H9 (cell line): ENCODE measurements at places on chromosomes 6 and 20. TPM values are rescaled to one million over a fixed set of nuclear protein-coding genes. Genes with fewer than 3 reads are reported as not detected.
A peak's percentile ranks its signal among the peaks of the same experiment; 100 is the strongest.

LY86 gene
- total RNA-seq = not detected in 2 replicates

SLC24A3 gene
- total RNA-seq = 0.83 and 1.1 TPM in 2 replicates

SLC22A7 gene
- not detected in 2 replicates for total RNA-seq

DDX43 gene
- 0.33 TPM in 1 of 2 replicates, not detected in the other for total RNA-seq

DCDC2 gene
- 0.57 and 0.59 TPM in 2 replicates for total RNA-seq

FGD2 gene
- total RNA-seq = 0.09 and 0.13 TPM in 2 replicates

DNA sequence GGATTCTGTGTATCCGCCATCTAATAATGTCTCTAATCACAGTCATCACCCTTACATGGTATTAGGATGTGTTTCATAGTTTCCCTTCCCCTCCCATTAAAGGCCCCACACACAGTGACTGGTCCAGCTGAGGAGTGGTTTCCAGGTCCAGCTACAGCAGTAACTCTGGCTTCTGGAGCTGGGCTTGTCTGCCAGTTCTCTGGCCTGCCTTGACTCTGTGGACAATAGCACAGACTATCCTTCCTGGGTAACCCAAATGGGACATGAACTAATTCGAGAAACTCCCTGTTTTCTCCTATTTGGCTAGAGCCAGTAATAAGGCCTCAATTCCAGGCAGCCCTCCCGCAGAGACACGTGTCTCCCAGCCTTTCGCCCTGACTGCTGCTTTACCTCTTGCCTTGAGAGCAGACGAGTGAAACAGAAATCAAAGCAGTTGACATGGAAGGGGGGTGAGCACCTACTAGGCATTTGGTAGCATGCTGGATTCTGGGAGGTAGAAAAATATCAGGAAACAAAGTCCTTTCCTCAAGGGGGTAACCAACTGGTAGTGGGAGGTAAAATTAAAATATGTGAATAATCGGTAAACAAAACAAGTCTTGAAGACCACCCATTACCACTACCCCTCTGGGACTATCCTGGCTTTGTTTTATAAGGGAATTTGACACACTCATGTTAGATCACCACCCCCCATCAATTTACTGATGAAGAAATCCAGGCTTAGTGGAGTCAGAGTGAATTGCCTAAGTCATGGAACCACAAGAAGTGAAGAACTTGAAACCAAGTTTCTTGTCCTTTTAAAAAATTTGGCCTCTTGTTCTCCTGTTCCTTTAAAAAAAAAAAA, 1.2 kb downstream of the TRAF3IP2 start:
- peaks cover 4% of the 10 kb centered on the region; the same call in 1 of the 2 replicates for H3K4me1 ChIP-seq
- peak overlapping the region; percentile 80 for H3K4me3 ChIP-seq
- DNase-seq = no peak
- no peaks in the 10 kb centered on the region for H3K27me3 ChIP-seq
- no peak overlapping the region for H3K27ac ChIP-seq
- H3K36me3 ChIP-seq = no peaks in the 10 kb centered on the region

DNA sequence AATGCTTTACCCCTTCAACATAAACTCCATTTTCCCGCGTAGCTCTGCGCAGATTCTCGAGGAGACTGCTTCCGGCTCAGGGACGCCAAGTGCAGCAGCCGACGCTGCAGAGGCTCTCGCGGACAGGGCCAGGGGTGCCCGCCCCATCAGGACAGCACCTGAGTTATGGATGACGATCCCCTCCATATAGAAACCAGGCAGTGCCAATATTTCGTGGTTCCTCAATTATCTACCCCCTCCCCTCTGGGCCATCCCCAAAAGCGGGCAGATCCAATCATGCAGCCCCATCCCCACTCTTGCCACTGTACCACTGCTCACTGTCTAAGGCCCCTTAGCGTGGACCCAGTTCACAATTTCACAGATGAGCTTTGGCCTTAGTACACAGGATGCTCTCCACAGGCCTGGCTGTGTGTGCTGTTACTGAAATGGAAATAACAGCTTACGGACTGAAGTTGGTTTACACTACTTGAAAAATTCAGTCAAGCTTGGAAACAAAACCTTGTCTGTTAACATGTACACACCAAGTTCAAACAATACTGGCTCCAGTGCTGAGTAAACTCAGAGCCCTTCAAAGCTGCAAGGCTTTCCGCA, 74.5 kb downstream of the DACT2 start:
- no peaks in the 10 kb centered on the region for H3K36me3 ChIP-seq
- no peak for DNase-seq
- H3K4me1 ChIP-seq = no peaks in the 10 kb centered on the region
- H3K4me3 ChIP-seq = no peak overlapping the region

DNA sequence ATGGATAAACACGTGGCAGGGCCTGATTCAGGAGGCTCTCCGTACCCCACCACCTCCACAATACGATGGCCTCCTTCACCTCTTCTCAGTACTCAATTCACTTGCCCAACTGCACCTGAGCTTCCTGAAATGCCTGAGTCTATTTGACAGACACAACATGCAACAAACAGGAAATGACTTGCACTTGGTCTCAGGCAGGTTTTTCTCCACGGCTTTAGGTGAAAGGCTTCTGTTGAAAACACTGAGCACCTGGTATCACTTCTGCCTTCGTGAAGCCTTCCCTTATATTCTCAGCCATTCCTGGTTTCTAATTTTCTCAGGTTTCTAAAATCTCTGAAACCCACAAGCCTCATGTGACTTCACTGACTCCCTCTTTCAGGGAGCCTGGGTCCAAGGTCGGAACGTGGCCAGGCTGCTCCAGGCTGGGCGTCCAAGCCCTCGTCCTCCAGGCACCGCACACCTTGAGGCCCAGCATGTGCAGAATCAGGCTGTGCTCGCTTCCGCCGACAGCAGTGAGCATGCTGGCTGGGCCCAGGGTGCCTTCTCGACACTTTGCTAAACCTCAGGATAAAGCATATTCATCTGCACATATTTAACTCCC, 34.7 kb downstream of the TAF4 start:
- H3K27ac ChIP-seq = no peak overlapping the region
- H3K4me1 ChIP-seq = 0 out of 2 replicates have a peak, but pooled peaks cover 3% of the 10 kb centered on the region
- no peak overlapping the region for H3K4me3 ChIP-seq
- no peaks in the 10 kb centered on the region for H3K27me3 ChIP-seq
- DNase-seq = no peak

GRCh38 chr6:154538640-154539191, 28.2 kb upstream of the CNKSR3 start:
- H3K4me1 ChIP-seq = peaks cover 7% of the 10 kb centered on the region; the same call in 1 of the 2 replicates
- H3K27me3 ChIP-seq = no peaks in the 10 kb centered on the region; the same call in 1 of the 2 replicates
- H3K4me3 ChIP-seq = no peak overlapping the region
- no peaks in the 10 kb centered on the region for H3K36me3 ChIP-seq

DNA sequence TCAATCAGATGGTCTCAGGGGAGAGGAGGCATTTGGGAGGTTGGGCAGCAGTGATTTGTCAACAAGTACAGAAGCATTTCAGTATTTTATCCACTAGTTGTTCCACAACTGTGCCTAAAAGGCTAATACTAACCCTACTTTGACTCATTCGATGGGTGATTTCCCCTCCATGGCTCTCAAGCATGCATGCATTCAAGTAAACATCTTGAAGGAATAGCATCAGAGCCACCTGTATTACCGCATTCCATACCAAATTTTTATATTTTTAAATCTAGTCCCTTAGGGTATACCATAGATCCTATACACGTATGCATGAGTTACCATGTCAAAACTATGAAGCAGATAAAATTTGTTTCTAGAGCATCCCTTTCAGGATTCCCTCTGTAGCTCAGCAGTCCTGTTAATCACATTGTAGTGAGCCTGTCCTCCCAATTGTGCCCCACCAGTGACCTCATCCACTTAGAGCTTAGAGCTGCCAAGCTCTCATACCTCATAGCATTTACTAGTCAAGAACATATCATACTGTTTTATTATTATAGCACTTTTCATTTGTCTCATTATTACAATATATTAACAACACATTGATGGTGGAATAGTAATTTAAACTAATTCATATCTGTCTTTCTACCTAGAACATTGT, 213.8 kb downstream of the LAMA2 start:
- no peaks in the 10 kb centered on the region for H3K27me3 ChIP-seq
- H3K36me3 ChIP-seq = no peaks in the 10 kb centered on the region
- no peak for DNase-seq
- no peak overlapping the region for H3K27ac ChIP-seq
- H3K4me3 ChIP-seq = no peak overlapping the region
- H3K4me1 ChIP-seq = no peaks in the 10 kb centered on the region

DNA sequence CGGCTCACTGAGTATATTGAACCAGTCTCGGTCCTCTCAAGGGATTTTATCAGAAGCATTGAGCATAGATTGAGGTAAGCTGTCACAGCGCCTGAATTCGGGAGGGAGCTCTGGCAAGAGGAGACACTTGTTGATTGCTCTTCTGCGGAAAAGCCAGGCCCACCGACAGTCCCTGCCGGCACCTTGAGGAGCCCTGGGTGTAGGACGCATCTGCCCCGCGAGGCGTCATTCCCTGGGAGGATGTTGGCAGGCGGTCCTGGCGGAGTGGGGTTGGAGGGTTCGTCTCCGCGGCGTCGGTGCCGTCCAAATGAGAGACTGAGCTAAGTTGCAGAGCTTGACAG, 843 bp downstream of the FBXO9 start:
- no peaks in the 10 kb centered on the region for H3K27me3 ChIP-seq
- no peaks in the 10 kb centered on the region for H3K4me1 ChIP-seq
- DNase-seq = no peak
- no peaks in the 10 kb centered on the region for H3K36me3 ChIP-seq
- H3K27ac ChIP-seq = no peak overlapping the region

DNA sequence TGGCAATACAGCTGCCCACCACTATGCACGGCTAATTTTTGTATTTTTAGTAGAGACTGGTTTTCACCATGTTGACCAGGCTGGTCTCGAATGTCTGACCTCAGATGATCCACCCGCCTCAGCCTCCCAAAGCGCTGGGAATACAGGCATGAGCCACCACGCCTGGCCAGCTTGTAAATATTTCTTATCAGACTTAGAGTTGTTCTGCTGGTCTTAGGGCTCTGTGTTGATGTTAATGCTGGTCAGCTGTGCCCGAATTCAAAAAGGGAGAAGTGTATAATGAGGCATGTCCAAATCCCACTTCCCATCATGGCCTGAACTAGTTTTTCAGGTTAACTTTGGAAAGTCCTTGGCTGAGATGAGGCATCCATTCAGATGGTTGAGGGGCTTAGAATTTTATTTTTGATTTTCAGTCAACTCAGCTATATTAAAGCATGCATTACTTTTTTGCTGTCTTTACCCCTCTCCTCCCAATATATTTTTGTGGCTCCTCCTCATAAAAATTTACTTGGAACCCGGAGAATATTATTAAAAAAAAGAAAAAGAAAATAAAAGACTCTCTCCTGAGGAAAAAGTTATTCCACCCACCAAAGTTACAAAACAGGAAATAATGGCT, 47.7 kb downstream of the ADAT2 start:
- H3K36me3 ChIP-seq = no peaks in the 10 kb centered on the region
- H3K27me3 ChIP-seq = no peaks in the 10 kb centered on the region
- no peak overlapping the region for H3K4me3 ChIP-seq
- no peak overlapping the region for H3K27ac ChIP-seq
- no peak for DNase-seq

- no peaks in the 10 kb centered on the region for H3K36me3 ChIP-seq
- no peak overlapping the region for H3K27ac ChIP-seq
- no peak for DNase-seq
- H3K4me3 ChIP-seq = no peak overlapping the region
- no peaks in the 10 kb centered on the region for H3K27me3 ChIP-seq
Measured at GRCh38 chr20:38386004-38386403, 39.7 kb downstream of the LBP start.

DNA sequence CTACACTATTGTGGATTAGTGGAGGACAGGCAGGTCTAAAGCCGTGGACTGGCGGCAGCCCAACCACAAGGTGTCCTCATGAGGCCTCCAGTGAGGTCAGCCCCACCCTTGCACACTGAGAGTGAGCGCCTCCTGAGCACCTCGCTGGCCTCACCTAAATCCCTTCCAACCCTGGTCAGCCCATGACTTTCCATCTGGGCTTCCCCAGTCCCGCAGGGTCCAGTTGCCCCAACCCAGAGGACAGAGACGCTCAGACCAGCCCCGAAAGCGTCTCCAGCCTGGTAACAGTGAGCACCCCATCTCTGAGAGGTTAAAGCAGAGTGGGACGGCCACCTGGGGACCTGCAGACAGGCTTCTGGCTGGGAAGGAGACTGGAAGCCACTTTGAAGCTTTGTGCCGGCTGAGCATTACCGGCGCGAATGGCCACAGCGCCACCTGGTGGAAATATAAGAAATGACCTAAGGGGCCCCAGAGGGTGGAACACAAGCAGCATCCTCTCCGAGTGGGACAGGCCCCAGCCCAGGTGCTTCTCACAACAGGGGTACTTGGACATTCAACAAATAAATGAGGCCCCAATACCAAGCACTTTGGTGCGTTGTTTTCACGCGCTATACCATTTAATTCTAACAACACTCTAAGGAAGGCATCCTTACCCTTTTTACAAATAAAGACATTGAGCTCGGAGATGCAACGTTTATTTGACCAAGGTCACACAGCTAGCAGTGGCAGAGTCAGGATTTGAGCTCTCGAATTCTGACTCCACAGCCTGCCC, 65.7 kb upstream of the TOP1 start:
- H3K4me1 ChIP-seq = no peaks in the 10 kb centered on the region
- H3K27ac ChIP-seq = no peak overlapping the region
- H3K36me3 ChIP-seq = no peaks in the 10 kb centered on the region
- H3K27me3 ChIP-seq = no peaks in the 10 kb centered on the region
- no peak overlapping the region for H3K4me3 ChIP-seq

- H3K27me3 ChIP-seq = no peaks in the 10 kb centered on the region
- no peak for DNase-seq
- H3K4me3 ChIP-seq = no peak overlapping the region
- H3K4me1 ChIP-seq = no peaks in the 10 kb centered on the region
- H3K36me3 ChIP-seq = no peaks in the 10 kb centered on the region
Measured at GRCh38 chr6:136052031-136052430, 198.1 kb downstream of the MTFR2 start.

DNA sequence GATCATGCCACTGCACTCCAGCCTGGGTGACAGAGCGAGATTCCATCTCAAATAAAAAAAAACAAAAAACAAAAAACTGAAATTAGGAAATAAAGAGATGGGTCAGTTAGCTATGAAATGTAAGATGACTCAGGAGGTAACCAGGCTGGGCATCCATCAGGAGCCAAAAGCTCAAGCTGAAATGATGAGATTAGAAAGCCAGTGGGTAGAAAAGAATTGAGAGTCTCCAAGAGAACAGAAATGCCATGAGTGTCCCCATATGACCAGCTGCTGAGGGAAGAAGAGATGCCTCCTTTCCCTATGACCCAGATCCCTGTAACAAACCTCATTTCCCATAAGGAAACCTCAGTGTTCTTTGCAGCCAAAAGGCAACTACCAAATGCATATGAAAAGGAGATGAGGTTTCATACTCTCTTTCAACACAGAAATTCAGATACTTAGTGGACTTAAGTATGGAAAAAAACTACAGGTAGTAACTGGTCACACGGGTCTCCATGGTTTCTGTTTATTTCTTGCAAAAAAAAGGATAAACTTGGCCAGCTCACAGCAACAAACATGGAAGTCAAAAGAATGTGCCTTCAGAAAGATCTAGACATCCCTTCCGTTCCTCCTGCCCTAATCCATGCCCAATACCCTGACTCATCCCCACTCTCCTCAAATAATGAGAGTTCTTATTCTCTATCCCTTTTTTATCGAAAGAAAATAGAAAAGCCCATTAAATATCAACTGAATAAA, 8.1 kb downstream of the ARHGAP18 start:
- H3K27ac ChIP-seq = no peak overlapping the region
- H3K36me3 ChIP-seq = no peaks in the 10 kb centered on the region
- no peaks in the 10 kb centered on the region for H3K4me1 ChIP-seq
- DNase-seq = no peak
- H3K4me3 ChIP-seq = no peak overlapping the region
- no peaks in the 10 kb centered on the region for H3K27me3 ChIP-seq
